Uterine smooth muscle cell (primary cell): ENCODE measurements at places on chromosomes 13 and 19. TPM values are rescaled to one million over a fixed set of nuclear protein-coding genes. Genes with fewer than 3 reads are reported as not detected.

The C19orf38 gene
- total RNA-seq, result 0.25 TPM in 1 of 2 replicates, not detected in the other

The CD33 gene
- total RNA-seq, result 0.22 TPM in 1 of 2 replicates, not detected in the other

The ZNF677 gene
- 11.2 and 11.6 TPM in 2 replicates for total RNA-seq

The POLR1D gene
- 56.9 and 57.2 TPM in 2 replicates for total RNA-seq

The GYS1 gene
- total RNA-seq, result 23.4 and 31.5 TPM in 2 replicates

The IRS2 gene
- 5.9 and 13.5 TPM in 2 replicates for total RNA-seq

The FLT1 gene
- total RNA-seq, result 3.1 and 6.2 TPM in 2 replicates

The LENG1 gene
- total RNA-seq, result 7.7 and 8.0 TPM in 2 replicates

The KIR2DL1 gene
- not detected in 2 replicates for total RNA-seq

The TMEM150B gene
- total RNA-seq, result not detected in 2 replicates

The SSC5D gene
- 22.4 and 38.0 TPM in 2 replicates for total RNA-seq

The CBY2 gene
- total RNA-seq, result not detected in 2 replicates

The PLVAP gene
- 0.22 and 0.50 TPM in 2 replicates for total RNA-seq

The NRTN gene
- total RNA-seq, result not detected in 2 replicates
